ENCODE measurements at places on chromosomes 1 and 21. TPM values are rescaled to one million over a fixed set of nuclear protein-coding genes. Genes with fewer than 3 reads are reported as not detected.

Gene SPRR3
- not detected for total RNA-seq

Gene SUCO
- 27.4 TPM for total RNA-seq

Gene OR2M3
- total RNA-seq, result not detected

Gene HPCA
- total RNA-seq, result not detected

DNA sequence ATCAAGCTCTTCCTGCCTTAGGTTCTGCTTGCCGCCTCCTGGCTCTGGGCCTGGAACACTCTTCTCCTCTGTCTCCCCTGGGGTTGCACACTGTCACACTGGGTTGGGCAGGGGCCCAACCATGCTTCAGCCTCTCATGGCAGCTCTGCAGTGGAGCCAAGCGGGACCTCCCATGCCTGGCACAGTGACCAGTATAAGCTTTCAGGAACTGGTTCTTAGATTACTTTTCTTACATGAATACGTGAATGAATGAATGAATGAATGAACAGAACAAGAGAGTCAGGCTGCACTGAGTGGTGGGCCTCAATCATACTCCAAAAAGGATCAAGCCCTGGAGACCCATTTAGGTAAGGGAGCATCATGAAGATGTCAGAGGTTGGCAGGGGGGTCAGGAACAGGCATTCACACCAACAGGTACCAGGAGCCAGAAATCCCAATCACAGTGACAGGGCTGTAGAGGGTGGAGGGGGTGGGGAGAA is 30.8 kb upstream of the TMEM125 start:
- DNase-seq, result no peak

DNA sequence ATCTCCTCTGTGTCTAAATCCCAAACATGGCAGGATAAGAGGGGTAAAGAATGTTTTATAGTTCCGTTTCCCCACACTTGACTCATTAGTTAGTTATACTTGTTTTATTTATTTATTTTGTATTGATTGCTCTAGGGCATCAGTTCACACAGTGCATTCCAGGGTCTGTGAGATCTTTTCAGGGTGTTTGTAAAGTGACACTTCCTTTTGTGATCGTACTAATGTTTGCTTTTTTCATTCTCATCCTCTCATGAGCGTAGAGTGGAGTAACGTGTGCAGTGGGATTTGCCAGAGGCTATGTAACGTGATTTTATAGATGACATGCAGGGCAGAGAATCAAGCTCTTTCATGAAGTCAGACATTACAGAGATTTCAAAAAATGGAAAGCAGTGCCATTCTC is 103.2 kb downstream of the SCCPDH start:
- no peak for DNase-seq

GRCh38 chr1:1906185-1907097 is 8.6 kb upstream of the CALML6 start:
- peak; percentile 94 for DNase-seq

- DNase-seq, result no peak
Measured at GRCh38 chr21:44295163-44295573, 4.7 kb upstream of the PFKL start.

DNA sequence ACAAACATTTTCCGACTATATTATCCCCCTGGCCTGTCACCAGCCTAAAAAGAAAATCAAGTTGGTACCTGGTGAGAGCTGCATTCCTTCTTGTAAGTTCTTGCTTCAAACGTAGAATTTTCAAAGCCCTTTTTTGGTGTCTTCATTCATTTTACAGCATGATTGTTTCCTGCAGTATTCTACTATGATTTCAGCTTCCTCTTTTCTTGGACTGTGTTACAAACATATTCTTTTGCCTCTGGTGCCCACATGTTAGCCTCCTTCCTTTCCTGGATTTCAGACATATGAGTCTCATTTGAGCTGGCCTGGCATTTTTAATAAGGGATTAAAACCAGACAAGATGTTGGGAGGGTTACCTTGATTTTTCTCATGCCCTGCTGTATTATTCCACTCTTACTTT is 142.5 kb downstream of the PIGK start:
- no peak for DNase-seq

DNA sequence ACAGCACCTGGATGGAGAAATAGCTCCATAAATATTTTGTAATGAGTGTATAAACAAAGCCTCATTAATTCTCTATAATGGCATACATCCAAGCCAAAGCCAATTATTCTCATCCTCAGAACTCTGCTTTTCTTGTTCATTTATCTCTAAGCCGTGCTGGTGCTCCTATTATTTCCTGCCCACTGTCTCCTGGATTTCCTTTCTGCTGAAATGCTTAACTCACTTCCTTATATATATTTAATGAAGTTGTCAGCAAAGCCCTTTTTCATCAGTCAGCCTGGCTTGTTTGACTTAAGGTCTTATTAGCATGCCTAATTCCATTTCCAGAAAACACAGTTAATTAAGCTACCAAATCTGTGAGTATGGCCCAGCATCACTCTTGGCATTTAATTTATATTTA is 93.4 kb downstream of the SLC25A24 start:
- DNase-seq, result no peak

DNA sequence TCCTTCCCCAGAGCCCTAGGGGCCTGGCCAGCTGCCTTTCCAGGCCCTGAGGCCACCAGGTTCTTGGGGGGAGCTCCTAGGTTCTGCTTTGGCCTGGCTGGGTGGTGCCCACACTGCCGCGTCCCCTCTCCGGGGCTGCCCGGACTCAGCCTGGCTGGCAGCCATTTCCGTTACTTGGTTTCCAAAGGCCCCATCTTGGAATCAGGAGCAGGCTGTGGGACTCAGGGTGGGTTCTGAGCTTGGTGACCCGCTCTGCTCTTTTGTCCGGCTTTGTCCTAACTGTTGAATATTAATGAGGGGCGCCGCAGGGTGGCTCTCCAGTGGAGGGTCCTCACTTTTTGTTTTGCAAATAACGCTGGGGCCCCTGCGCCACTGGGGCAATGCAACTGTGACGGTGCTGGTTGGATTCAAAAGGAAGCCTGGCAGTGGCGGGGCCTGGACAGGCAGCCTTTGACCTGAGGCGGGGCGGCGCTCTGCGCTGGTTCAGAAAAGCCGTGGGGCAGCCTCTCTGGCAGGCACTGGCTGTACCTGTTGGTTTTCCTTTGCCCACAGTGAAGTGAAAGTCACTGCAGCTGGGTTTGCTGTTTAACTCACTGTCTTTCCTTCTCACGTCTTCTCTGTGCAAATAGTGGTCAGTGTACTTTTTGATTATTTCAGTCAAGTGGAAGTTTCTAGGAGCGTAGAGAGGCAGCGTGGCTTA is 20.2 kb downstream of the SKI start:
- DNase-seq, result no peak

- DNase-seq, result no peak
Measured at GRCh38 chr1:18458133-18459092, 22.3 kb upstream of the KLHDC7A start.

DNA sequence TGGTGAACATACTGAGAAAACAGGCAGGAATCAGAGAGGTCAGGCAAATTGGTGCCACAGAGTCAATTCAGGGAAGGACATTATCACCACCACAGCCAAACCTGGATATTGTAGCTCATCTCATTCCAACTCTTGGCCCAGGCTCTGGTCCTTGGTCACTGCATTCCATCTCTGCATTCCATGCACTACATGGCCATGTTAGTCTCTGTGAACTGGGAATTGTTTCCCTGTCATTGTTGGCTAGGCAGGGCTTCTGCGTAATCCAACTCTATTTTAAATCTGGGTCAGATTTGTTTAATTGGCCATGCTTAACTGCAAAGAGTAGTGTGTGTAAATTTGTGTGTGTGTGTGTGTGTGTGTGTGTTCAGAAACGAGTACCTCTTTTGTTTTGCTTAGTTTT is 837.6 kb upstream of the ADAMTS5 start:
- DNase-seq, result no peak

DNA sequence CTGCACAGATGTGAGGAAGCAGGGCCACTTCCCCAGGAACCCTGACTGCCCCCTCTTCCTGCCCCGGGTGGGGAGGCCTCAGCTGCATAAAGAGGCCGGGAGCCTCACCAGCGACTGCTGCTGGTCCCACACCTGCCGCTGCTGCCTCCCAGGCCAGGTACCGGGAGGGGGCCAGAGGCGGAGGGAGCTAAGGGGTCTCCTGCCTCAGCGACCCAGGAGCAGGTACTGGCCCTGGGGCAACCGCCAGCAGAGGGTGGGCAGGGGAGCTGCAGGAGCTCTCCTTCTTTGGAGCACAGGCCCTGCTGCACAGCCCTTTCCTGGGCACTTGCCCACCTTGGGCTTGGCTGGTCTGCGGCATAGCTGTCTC is 6.8 kb downstream of the GJC2 start:
- DNase-seq, result no peak

DNA sequence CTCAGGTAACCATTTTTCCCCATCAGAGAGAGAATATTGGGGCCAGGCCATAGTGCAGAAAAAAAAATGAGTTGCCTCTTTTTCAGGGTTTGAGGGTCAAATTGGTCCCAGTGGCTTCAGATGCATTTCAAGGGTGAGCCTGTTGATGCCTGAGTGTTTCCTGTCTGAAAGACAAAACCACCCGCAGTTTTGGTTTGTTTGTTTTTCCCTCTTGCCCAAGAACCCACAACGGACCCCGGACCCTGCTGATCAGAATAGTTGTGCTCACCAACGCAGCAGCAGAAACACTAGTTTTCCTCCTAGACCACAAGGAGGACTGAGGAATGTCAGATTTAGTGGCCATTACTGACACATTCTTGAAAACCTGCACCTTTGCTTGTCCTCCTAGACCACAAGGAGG is 1433.1 kb downstream of the PLA2G4A start:
- no peak for DNase-seq

DNA sequence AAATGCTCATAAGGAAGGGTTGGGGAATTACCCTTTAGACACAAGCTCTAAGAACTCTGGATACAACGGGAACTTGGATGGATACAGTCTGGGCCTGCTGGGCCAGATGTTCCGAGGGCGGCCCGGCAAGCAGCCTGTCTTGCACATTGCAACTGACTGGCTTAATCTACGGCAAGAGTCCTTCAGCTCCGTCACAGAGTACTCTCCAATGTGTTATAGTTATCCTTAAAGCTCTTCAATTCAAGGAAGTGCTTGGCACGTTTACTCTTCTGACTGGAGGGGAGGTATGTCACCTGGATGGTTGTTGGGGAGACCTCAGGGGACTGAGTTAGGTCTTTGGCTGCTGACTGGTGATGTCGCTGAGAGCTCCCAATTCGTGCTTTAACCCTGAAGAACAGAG is 1.1 kb upstream of the CFAP141 start:
- peak; percentile 43 for DNase-seq

DNA sequence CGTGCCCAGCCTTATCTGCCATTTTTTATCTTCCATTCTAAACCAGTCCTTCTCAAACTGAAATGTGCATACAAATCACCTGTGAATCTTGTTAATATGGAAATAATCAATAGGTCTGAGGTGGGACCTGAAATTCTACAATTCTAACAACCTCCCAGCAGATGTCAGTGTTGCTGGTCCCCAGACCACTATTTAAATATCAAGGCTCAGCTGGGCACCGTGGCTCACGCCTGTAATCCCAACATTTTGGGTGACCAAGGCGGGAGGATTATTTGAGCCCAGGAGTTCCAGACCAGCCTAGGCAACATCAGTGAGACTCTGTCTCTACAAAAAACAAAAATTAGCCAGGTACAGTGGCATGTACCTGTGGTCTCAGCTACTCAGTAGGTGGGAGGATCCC is 4.1 kb downstream of the UQCRHL start:
- no peak for DNase-seq

DNA sequence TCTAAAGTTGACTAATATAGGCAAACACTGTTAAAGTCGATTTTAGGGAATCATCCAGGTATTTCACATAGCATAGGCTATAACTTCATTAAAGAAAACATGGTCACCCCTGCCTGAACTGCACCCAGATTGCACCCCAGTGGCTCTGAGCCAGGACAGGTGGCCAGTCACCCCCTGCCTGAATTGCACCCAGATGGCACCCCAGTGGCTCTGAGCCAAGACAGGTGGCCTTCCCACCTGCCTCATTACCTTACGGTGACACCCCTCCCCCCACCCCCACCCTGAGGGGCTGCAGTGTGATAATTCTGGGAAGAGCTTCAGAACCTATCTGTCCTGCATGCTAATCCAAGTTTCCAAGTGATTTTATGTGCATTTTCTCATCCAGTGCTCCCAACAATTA is 78.9 kb downstream of the DSCAM start:
- no peak for DNase-seq

- DNase-seq, result no peak
Measured at GRCh38 chr1:21648352-21648730, 20.8 kb downstream of the RAP1GAP start.

DNA sequence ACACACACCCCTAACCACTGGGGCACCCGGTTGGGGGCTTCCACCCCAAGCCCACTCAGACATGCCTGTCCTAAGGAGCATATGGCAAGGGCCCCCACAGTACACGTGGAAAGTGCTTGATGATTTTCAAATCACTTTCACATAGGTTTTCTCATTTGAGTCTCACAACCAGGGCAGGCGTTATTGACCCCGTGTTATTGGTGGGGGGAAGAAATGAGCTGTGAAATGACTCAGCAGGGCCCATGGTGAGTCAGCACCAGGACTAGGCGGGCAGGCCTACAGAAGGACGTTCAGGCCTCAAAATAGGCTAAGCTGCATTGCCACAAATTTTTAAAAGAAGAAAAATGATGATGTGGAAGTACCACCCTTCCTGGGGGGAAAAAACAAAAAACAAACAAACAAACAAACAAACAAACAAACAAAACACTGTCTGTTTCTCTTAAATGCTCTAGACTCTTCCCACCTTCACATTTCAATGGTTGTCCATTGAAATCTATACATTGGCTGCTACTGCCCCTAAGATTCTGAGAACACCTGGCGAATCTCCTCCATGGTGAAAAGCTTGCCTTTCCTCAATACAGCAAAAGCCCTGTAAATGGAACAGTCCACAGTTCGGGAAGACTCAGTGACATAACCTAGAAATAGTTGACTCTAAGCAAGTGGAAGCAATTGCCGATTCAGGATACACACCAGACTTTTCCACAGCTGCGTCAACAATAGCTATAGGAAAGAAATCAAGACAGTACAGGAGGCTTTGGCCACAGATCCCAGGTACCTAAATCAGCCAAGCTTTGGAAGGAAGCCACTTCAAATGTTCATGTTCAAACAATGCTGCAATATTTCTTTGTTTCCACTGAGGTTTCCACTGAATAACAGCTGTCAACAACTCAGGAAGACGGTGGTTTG is 234.7 kb downstream of the TOMM20 start:
- no peak for DNase-seq

DNA sequence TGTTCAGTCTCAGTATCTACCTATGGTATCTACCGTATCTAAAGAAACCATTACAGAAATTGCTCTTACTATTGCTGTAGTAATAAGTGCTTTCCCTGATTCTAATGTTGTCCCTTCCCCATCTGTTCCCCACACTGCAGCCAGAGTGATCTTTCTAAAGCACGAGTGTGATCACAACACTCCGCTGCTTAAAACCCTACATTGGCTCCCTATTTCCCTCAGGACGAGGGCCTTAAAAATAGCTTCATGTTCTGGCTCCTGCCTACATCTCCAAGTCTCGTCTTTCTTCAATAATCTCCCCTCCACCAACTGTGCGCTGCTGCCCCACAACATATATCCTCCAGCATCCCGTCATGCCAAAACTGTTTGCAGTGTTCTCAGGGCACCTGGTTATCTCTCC is 150.6 kb downstream of the SDCCAG8 start:
- no peak for DNase-seq

- no peak for DNase-seq
Measured at GRCh38 chr1:155247667-155248553, 7.4 kb downstream of the ENTREP3 start.

All from cardiac septum (tissue), 1 donor.